ENCODE measurements at places on chromosomes 5 and 9.

- no peak for DNase-seq
Observed at GRCh38 chr9:75712700-75713099, 177.8 kb upstream of the PCSK5 start.

DNA sequence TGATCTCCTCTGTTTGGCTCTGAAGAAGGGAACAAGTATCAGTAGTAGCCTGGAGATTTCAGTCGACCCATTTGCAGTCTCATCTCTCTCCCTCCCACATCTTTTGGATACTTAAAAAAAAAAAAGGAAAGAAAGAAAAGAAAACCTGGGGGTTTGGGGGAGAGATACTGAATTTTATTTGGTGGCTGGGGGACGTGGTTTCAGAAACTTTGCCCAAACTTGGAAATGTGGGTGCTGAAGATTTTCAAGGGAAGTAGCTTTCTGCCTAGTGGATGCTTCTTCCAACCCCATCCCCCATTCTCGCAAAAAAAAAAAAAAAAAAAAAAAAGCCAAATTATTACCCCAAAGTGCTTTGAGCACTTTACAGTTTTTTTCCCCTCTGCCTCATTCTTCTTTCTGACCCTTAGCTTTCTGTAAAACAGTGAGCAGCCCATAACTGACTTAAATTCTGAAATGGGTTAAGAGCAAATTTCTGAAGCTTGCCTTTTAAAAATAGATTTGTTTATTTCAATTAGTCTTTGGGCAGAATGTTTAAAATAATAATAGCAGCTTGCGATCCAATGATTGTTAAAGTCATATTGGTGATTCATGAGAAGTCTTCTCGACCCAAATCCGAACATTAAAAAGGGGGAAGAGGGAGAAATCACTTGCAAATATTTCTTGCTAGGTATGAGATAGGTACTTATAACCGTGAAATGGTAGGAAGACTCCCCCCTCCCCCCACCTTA, 894 bp downstream of the FST start:
- DNase-seq = no peak

GRCh38 chr5:6557807-6558575, 74.9 kb downstream of the NSUN2 start:
- DNase-seq = no peak

DNA sequence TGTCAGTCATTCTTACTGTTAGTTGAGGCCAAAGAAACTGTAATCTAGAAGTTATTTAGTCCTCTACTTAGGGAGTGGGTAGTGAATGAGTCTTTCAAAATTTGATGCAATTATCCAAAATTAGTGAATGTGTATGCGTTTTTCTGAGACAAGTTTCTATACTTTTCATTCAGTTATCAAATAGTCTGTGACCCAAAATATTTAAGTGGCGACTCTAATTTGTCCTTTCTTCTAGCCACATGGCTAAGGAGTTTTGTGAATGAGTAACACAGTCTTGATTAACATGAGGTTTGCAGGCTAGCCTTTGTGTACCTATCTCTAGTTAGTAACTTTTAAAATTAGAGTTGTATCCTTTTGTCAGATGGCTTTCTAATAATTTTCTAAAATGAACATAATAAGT, 45.6 kb downstream of the COMMD10 start:
- DNase-seq = no peak

DNA sequence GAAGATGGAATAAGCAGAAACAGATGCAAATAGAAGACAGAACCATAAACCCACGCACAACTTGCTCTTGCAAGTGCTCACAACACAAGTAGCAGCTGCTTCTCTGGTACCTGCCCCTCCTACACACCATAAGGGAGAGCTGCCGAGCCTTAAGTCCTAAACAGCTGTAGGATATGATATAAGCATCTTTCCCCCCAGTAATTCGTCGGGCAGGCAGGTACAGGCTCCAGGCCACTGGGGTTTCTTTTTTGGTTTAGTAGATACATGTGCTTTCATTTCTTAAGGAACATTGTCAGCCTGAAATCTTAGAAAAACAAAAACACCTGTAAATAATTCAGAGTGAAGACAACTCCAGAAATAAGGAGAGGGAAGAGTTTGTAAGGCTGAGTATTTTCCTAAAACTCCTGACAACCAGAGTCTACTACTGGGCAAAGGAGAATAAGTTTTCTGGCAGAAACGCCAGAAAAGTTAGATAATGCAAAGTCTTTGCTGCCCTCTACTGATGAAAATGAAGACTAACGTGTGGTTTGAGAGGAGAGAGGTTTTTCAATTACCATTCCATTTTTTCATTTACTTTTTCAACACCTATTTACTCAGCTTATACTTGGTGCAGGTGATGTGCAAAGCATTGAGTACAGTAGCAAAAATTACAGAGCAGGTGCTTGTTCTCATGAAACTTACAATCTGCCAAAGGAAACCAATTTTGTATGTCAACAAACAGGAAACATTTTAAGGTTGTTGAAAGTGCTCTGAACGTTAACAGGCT, 20.1 kb upstream of the TCERG1 start:
- DNase-seq = peak; percentile 5

- no peak for DNase-seq
Observed at GRCh38 chr5:123344816-123345426, 78.3 kb downstream of the CEP120 start.

GRCh38 chr5:101338226-101338625, 435.1 kb upstream of the ST8SIA4 start:
- no peak for DNase-seq

- no peak for DNase-seq
Observed at GRCh38 chr5:134038138-134038537, 33.4 kb upstream of the VDAC1 start.

DNA sequence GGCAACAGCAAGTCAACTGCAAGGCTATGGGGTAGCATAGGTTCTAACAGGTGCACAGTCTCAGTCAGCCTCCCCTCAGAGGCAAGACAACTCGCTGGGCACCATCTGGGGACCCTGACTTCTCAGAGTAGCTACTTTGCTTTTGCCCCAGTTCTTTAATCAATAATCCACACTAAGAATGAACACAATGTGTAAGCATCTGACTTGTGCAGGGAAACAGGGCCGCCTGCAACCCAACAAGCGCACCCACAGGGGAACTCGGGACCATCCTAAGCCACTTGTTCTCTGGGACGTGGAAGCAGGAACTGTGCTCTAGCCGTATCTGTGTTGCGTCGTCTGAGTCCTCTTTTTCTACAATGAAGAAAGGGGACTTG, 1.9 kb downstream of the MOB3B start:
- DNase-seq = no peak

- no peak for DNase-seq
Observed at GRCh38 chr5:159854916-159855315, 61.4 kb upstream of the ADRA1B start.

GRCh38 chr9:22682961-22683699, 236.5 kb downstream of the DMRTA1 start:
- DNase-seq = peak; percentile 63

DNA sequence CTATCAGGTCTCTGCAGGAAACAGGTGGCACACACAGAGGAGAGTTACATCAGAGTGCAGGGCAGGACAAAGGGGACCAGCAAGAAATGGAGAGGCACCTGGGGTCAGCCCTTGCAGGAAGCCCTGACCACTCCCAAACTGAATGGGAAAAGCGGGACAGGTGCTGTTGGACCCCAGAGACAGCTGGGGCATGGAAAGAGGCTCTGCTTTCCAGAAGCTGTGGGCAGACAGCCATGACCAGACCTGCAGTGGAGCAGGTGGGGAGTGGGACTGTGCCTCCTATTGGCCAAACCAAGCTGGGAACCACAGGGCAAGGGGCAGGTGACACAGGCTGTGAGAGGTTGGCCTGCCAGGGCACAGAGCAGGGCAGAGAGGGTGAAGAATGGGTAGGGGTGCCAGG, 125.8 kb downstream of the BOD1 start:
- DNase-seq = no peak

DNA sequence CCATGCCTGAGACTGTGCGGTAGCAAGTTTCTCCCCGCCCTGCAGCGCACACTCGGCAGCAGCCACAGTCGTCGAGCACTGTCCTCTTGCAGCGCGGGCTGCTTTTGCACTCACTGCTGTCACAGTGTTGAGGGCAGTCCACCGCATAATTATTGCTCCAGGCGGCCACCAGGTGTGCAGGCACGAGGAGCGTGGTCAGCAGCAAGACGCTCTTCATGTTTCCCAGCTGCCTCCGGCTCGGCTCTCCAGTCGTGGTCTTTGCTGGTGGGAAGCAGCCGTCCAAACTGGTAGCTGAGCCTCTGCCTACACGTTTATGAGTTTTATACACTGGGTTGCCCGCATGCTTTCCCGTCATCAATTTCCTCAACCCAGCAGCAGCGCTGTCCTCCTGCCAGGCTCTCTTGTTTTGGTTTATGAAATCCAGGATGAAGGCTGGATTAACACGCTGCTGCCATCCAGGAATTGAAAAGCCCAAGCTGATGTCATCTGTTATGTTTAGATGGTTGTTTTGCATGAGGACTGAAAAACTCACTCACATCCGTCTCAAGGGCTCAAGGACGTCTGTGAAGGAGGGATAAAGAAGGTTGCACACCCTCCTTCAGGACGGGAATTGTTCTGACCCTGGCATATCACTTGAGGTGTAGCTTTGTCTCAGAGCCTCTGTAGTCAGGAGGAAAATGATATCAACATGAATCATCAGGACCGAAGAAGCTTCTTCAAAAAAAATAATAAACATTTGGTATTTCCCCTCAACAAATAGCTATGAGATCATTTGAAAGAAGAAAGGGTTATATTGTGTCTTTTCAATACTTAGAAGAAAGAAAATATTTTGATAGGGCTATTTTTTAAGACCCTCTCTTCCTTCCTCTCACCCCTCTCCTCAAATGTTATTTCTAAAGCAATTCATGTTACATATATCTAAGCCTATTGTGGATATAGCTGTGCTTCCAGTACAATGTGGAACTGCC, at the start of gene ESM1:
Gene ESM1 (minus strand): TSS at position 293 of the 968 bp plus-strand sequence. CDS start 76 bp downstream, at position 217.
- no peak for DNase-seq

GRCh38 chr5:119398727-119399466, 43.1 kb downstream of the TNFAIP8 start:
- DNase-seq = no peak

GRCh38 chr5:76946090-76946489, 6.8 kb upstream of the CRHBP start:
- no peak for DNase-seq

- no peak for DNase-seq
Observed at GRCh38 chr5:2524620-2525019, 226.9 kb downstream of the IRX2 start.

DNA sequence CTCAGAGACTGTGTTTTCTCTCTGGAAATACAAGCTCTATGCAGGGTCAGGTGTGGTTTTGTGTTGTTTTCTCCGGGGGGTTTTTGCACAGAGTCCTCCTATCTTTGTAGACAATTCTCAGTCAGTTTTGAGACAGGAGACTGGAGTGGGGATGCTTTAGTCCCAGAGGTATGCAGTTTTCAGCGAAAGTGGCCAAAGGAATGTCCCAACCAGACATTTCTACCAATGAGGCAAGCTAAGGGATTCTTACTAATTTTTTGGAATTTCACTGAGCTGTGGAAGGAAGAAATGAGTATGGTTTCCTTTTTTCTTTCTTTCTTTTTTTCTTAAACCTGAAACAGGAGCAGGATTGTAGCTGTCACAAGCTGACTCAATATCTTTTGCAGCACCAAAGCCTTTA, 35.3 kb upstream of the PLPP1 start:
- no peak for DNase-seq

GRCh38 chr9:116027511-116027910, 126.1 kb upstream of the PAPPA start:
- DNase-seq = no peak

GRCh38 chr9:117938086-117938485, 233.9 kb downstream of the TLR4 start:
- DNase-seq = no peak

DNA sequence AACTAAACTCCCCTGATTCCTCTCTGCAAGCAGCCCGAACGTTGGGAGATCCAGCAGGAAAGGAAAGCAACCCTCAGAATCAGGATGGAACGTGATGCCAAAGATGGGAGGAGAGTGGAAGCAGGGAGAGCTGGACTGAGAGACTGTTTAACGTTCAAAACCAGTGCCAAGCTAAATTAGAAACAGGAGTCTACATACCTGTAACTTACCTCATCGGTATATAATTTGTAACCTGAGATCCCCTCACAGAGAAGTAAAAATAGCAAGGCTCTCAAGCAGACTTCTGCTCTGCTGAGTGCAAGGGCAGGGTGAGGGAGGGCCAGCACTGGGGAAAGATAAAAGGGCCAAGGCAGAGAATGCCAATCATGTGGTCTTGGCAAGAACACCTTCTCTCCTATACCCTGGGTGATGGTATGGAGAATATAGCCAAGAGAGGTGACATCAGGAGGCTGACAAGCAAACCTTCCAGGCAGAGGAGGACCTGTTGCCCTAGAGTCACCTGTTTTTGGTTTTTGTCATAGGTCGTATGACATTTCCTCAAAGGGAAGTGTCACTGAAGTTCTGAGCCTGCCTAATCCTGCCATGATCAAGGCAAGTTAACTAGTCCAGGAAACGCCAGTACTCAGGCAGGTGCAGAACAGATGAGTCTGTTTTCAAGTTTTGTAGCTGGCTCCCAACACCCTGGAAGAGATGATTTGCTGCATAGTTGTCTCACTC, 472.0 kb downstream of the NFIB start:
- no peak for DNase-seq

GRCh38 chr5:41797662-41798061, 72.6 kb downstream of the OXCT1 start:
- DNase-seq = no peak

DNA sequence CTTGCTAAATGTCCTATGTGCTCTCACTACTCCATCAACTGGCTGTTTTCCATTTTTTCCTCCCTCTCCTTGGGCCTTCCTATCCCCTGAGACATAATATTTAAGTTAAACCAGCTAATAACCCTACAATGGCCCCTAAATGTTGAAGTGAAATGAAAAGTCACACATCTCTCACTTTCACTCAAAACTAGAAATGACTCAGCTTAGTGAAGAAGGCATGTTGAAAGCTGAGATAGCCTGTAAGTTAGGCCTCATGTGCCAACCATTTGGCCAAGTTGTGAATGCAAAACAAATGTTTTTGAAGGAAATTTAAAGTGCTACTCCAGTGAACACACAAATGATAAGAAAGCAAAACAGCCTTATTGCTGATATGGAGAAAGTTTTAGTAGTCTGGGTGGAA, 48.8 kb upstream of the CDH10 start:
- DNase-seq = no peak

- DNase-seq = no peak
Observed at GRCh38 chr9:69877852-69878514, 57.4 kb downstream of the CFAP95 start.

DNA sequence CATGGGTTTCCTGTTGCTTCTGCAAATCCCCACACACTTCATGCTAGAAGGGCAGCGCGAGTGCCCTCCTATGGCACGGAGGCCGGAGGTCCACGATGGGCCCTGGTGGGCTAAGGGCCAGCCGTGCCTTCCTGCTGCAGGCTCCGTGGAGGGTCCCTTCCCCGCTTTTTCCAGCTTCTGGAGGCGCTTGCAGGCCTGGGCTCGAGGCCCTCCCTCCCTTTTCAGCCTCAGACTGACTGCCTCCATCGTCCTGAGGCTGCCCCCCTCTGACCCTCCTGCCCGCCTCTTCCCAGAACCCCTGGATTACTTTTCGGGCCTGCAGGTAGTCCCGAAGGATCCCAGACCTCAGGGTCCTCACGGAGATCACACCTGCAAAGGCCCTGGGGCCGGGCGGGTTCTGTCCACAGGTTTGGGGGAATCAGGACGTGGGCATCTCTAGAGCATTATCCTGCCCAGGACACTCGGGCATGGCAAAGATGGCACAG, 3.2 kb upstream of the TERT start:
- no peak for DNase-seq

GRCh38 chr5:16617274-16617968, 624 bp upstream of the RETREG1 start:
- DNase-seq = peak; percentile 50

- DNase-seq = no peak
Observed at GRCh38 chr9:17018540-17019196, 116.2 kb upstream of the CNTLN start.

All from NCI-H1930 (cell line).